ENCODE measurements at places on chromosomes 5 and 9. TPM values are rescaled to one million over a fixed set of nuclear protein-coding genes. Genes with fewer than 3 reads are reported as not detected.

DNA sequence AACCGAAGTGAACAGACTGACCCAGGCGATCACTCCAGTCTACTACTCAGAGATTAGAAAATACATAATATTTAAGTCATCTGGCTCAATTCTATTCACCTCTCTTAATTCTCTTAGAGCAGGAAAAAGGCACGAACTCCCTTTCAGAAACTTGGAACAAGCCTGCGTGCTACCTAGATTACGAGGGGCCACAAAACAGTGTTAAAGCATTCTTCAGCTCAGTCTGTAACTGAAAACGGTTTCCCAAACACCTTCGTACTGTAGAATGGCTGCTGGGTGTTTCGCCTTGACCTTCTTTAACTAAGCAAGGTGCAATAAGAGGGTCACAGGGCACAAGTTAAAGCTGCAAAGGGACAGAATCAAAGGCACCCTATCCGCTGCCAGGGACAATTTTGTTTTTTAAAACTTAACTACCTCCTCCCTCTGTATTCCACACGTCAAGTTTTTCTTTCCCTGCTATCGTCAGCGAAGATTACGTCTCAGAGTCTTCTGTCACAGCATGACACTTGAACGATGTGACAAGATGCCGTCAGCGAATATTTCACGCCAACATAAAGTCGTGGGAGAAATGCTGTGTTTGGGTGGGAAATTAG is 687 bp downstream of the LYSMD3 start:
- H3K4me1 ChIP-seq = peaks cover 32% of the 10 kb centered on the region
- peak overlapping the region; percentile 95 for H3K27ac ChIP-seq
- no peak for DNase-seq

TXNDC8 gene
- not detected for total RNA-seq

DNA sequence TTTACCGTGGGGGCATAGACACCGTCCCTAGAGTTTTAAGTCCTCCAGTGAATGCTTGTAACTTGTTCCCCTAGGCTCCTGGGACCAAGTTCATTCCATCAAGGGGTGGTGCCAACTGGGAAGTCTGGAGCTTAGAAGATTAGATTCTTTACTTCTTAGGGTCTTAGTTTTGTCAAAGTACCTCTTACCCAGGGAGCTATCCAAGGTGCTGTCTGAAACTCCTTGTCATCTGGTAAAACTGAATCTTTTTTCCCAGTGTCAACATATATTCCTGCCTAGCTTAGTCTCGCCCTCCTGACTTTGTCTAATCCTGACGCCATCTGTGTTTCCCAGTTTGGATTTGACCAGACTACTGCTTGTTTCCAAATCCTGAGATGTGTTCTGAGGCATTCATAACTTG is 41.6 kb downstream of the MAMDC2 start:
- peaks cover 7% of the 10 kb centered on the region for H3K36me3 ChIP-seq
- no peaks in the 10 kb centered on the region for H3K27me3 ChIP-seq
- no peak overlapping the region for H3K27ac ChIP-seq
- peaks cover 53% of the 10 kb centered on the region for H3K4me1 ChIP-seq
- no peak overlapping the region for H3K4me3 ChIP-seq

GRCh38 chr5:61333954-61334867 is 2.2 kb downstream of the ZSWIM6 start:
- peaks cover 56% of the 10 kb centered on the region for H3K4me1 ChIP-seq
- no peak for DNase-seq
- peak overlapping the region; percentile 88 for H3K27ac ChIP-seq
- H3K4me3 ChIP-seq = peak overlapping the region; percentile 85

- H3K27ac ChIP-seq = no peak overlapping the region
- H3K4me1 ChIP-seq = peaks cover 6% of the 10 kb centered on the region
- H3K27me3 ChIP-seq = peaks cover 52% of the 10 kb centered on the region
- DNase-seq = no peak
- peaks cover 3% of the 10 kb centered on the region for H3K36me3 ChIP-seq
Observed at GRCh38 chr5:926417-927171, 33.9 kb downstream of the TRIP13 start.

Measured in chondrocyte (in vitro differentiated cells).